HT1080 (cell line): ENCODE measurements at places on chromosomes 2 and 18. TPM values are rescaled to one million over a fixed set of nuclear protein-coding genes. Genes with fewer than 3 reads are reported as not detected.

DBI gene
- 142 and 172 TPM in 2 replicates for total RNA-seq

TUBA3E gene
- total RNA-seq = 11.1 and 14.6 TPM in 2 replicates

HOXD3 gene
- not detected in 2 replicates for total RNA-seq

UPP2 gene
- not detected in 2 replicates for total RNA-seq

REG3G gene
- total RNA-seq = 0.23 TPM in 1 of 2 replicates, not detected in the other

IL1RN gene
- total RNA-seq = 0.10 TPM in 1 of 2 replicates, not detected in the other

SCN2A gene
- 4.4 and 4.6 TPM in 2 replicates for total RNA-seq

INPP5D gene
- 1.0 and 2.0 TPM in 2 replicates for total RNA-seq

FOXI3 gene
- not detected in 2 replicates for total RNA-seq

UGT1A6 gene
- not detected in 2 replicates for total RNA-seq

RAB27B gene
- 27.7 and 27.8 TPM in 2 replicates for total RNA-seq

B4GALT6 gene
- total RNA-seq = 22.1 and 29.3 TPM in 2 replicates

GRCh38 chr2:142981756-142982155, 104.3 kb downstream of the KYNU start:
- DNase-seq = no peak

DNA sequence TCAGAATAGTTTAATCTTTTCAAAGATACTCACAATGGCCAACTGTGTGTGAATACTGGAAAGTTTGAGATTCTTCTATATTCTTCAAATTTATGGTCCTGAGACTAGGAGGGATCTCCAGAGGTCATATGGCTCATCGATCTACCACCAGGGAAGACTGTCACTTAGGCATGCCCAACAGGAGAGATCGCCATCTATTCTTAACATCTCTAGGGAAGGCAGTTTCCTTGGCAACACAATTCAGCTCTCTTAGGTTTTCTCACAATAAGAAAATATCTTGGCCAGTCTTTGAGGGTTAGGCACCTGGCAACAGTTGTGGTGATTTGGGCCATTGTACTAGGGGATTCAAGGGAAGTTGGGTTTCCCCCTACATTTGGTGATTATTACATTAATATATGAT, 107.2 kb downstream of the GALNT3 start:
- no peak for DNase-seq

DNA sequence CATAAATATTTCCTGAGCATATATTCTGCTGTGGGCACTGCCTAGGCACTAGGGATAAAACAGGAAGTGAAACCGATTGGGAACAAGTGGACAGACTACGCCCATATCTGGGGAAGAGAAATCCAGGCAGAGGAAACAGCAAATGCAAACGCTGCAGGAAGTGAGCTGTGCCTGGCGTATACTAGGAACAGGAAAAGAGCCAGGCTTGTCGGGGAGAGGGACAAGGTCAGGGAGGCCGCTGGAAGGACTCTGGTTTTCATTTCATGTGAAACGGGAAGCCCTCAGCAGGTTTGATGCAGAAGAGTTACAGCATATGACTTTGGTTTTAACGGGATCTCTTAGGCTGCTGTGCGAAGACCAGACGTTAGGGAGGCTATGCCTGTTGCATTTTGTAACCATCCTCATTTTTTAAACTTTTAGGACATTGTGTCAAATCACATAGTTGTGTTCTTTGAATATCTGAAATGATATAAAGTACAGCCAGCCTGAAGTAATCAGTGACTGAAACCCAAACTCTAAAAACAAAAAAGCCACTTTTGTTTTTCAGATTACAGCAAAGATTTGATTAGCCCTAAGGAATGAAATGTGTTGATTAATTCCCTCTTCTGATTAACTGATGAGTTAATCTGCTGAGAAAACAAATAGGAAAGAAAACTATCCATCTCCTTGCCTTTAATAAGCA, 110.2 kb upstream of the PIEZO2 start:
- DNase-seq = no peak

DNA sequence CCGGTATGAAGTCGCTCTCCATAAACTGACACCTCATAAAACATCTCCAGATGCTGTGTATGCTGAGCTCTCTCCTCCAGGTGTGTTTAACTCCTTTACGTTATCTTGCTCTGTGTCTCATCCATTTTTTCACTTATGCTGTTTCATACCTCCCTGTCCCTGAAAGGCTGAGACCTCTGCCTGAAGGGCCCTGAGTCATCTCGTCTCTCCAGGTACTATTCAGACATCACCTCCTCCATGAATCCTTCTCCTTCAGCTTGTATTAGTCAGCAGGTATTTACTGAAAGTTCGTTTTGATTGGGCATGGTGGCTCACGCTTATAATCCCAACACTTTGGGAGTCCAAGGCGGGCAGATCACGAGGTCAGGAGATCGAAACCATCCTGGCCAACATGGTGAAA, 244.5 kb upstream of the EPHA4 start:
- DNase-seq = no peak

DNA sequence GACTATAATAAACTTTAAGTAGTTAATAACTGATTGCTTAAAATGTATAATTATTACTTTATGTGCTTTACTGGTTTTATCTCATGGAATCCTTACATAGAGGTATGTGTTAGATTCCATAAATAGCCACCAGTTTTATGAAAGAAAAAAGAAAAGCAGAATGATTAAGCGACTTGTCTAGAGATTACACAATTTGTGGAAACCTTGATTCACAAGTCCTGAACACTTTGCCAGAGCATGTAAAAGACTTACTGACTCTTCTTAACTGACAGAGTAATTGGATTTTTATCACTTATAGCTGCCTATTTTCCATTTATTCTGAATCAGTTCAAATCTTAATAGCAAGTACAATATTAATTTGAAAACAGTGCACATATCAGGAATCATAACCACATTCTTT, 448.7 kb upstream of the NETO1 start:
- no peak for DNase-seq

DNA sequence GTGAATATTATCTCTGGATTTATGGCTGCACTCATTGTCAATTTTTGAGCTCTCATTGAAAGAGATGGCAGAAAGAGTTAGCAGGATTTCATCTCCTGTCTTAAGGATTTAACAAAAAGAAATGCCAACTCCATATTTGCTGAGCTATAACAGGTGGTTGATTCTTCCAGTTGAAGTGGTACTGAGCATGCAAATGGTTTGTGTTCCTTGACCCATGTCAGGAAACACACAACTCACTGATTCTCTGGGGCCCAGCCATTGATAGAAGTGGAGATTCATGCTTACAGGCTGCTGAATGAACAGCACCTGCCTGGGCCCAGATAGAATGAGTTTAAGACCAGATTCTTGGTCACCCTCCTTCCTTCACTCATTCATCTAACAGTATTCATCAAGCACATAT, 128.8 kb downstream of the CERS6 start:
- DNase-seq = no peak

DNA sequence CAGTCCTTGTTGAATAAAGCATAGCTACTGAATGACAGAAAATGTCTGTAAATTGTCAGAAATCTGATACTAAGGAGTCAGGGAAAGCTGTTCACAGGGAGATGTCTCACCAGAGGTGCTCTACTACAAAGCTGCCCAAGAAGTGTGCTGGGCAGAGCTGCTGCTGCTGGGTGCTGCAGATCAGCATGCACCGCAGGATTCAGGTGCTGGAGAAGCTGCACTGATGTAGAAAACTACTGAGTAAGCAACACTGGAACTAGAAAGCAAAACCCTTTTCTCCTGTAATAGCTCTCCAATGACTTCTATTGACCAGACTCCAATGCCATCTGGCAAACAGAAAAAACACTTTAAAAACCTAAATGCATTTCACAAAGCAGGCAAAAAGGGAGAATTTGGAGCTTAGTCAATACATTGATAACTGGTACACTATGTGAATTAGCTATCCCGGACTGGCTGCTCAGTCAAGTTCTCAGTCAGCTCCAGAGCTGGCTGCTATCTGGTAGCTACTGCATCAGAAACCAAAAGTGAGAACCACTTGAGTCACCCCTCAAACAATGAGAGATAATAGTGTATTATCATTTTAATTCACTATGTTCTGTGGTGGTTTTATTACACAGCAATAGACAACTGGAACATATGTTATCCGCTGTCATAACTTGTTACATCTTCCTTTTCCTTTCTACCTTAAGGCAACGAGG, 493.1 kb downstream of the CPS1 start:
- no peak for DNase-seq

DNA sequence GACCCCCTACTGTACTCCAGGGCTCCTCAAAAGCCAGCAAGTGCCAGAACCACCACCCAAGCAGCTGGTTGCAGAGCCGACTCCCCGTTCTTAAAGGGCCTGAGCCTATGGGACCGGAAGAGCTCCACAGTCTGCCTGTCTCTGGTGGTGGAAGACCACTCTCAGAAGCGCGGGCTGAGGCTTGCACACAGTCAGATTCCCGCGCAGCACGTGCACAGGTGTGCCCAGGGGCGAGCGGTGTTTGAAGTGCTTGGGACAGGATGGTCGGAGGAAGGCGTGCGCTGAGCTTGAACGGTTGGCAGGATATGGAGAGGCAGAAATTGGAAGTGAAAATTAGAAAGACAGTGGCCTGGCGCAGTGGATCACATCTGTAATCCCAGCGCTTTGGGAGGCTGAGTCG, 64.8 kb downstream of the CYP26B1 start:
- DNase-seq = no peak

GRCh38 chr2:28349546-28350165, 43.0 kb upstream of the FOSL2 start:
- no peak for DNase-seq

DNA sequence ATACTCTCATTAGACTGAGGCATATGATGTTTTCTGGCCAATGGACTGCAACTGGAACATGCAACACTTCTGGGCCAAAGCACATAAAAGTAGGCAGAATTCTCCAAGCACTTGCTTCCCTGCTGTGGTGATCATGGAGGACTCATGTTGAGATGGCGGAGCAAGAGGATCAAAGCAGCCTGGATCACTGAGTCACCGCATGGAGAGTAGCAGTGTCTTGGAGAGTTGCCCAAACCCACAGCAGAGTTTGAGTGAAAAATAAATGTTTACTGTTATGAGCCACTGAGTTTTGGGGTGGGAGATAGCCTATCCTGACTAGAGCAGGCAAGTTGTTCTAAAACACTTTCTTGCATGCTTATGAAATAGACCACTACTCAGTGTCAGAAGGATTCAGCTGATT, 359.5 kb downstream of the ZNF521 start:
- DNase-seq = peak; percentile 46

DNA sequence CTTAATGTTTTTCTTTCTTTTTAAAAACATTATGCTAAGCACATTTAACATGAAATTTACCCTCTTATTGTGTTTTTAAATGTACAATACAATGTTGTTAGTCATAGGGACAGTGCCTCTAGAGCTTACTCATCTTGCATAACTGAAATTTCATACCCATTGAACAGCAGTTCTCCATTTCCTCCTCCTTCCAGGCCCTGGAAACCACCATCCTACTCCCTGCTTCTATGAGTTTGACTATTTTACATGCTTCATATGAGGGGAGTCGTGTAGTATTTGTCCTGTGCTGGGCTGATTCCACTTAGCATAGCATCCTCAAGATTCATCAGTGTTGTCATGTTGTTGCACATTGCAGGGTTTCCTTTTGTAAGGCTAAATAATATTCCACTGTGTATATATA, 92.6 kb downstream of the SPATS2L start:
- peak; percentile 87 for DNase-seq

- DNase-seq = no peak
These were observed 319.9 kb upstream of the HS6ST1 start for GRCh38 chr2:128638341-128639119.

- DNase-seq = peak; percentile 96
These were observed 67.9 kb downstream of the LRRFIP1 start for GRCh38 chr2:237695201-237695780.

GRCh38 chr2:233289648-233290047, 18.0 kb upstream of the SAG start:
- no peak for DNase-seq

DNA sequence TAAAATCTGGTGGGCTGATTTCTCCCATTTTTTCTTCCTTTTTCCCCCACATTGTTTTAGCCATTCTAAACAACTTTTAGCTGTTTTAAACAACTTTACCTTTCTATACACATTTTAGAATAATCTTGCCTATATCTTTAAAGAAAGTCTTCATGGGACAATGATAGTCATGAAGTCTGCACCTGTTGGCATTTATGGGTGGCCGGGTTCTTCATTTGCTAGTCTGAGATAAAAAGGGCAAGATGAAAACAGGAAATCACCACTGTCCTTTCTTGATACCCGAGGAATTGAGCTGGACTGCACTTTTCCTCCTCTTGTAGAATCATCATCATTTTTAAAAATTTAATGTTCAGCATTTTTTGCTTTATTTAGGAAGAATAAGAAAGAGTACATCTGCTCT, 104.5 kb downstream of the ATP9B start:
- no peak for DNase-seq

DNA sequence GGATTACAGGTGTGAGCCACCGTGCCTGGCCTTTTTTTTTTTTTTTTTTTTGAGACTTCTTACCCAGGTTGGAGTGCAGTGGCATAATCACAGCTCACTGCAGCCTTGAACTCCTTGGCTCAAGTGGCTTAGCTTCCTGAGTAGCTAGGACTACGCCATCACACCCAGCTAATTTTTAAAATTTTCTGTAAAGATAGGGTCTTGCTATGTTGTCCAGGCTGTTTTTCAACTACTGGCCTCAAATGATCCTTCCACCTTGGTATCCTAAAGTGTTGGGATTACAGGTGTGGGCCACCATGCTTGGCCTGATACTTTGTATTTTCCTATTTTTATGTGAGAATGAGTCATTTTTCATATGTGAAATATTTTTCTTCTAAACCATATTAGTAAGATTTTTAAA, 13.7 kb downstream of the ELP2 start:
- no peak for DNase-seq

- no peak for DNase-seq
These were observed 9.9 kb upstream of the CNDP2 start for GRCh38 chr18:74486119-74486849.

DNA sequence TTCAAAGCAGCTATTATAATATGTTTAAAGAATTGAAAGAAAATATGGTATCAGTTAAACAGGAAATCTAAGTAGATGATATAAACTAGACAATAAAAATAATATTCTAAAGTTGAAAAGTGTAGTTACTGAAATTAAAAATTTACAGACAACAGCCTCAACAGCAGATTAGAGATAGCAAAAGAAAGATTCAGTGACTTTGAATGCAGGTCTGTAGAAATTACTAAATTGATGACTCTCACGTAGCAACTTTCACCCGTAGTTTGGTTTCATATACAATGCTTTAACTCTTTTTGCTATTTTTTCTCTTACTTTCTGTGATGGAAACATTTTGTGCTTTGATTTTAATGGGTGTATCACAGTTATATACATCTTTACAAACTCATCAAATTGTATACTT, 44.8 kb downstream of the SPAST start:
- no peak for DNase-seq

DNA sequence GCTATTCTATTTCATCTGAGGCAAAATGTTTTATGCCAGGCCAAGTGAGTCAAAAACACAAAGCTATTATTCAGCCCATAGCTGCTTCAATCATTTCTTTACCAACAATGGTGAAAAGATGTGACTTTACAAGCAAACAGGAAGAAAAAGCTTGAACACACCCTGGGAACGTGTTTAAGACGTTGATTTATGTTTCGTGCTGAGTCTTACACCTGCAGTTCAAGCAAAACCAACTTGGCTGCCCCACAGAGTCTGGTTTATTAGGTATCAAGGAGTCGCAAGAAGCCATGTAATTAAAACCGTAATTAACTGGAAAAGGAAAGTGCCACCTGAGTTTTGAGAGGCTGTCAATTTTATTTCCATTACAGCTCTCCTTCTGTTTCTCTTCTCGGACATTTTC, 295.5 kb downstream of the MEIS1 start:
- no peak for DNase-seq

- no peak for DNase-seq
These were observed 556.7 kb downstream of the CMPK2 start for GRCh38 chr2:6308986-6309385.
